ENCODE measurements at places on chromosomes 6 and 20. TPM values are rescaled to one million over a fixed set of nuclear protein-coding genes. Genes with fewer than 3 reads are reported as not detected.

GABRR1 gene
- total RNA-seq, result not detected

WFDC12 gene
- total RNA-seq, result not detected

PRR18 gene
- total RNA-seq, result not detected

UNC93A gene
- total RNA-seq, result not detected

RIMS4 gene
- total RNA-seq, result not detected

LY6G5C gene
- total RNA-seq, result 8.8 TPM

EDEM2 gene
- 27.8 TPM for total RNA-seq

PARD6B gene
- 4.1 TPM for total RNA-seq

GRCh38 chr6:142376115-142376514 is 74.3 kb downstream of the ADGRG6 start:
- no peak for DNase-seq

GRCh38 chr6:136547336-136547735 is 2.9 kb downstream of the MAP7 start:
- no peak for DNase-seq

GRCh38 chr6:50608421-50608820 is 104.9 kb upstream of the TFAP2D start:
- DNase-seq, result no peak

DNA sequence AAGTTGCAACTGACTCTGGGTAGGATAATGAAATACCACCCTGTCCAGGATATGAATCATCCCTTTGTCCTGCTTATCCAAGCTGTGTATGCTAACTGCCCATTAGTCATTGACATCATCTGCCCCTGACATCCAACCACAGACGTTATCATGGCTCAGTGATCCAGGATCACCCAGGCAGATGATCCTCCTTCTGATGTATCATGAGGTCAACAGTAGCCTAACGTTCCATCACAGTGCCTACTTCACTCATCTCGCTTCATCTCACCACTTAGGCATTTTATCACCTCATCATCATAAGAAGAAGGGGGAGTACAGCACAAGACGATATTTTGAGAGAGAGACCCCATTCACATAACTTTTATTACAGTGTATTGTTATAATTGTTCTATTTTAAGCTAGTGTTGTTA is 13.4 kb upstream of the BTN3A2 start:
- no peak for DNase-seq

GRCh38 chr6:11460837-11461661 is 76.5 kb upstream of the TMEM170B start:
- DNase-seq, result no peak

- DNase-seq, result no peak
Measured at GRCh38 chr6:168634541-168635328, 193.8 kb downstream of the SMOC2 start.

DNA sequence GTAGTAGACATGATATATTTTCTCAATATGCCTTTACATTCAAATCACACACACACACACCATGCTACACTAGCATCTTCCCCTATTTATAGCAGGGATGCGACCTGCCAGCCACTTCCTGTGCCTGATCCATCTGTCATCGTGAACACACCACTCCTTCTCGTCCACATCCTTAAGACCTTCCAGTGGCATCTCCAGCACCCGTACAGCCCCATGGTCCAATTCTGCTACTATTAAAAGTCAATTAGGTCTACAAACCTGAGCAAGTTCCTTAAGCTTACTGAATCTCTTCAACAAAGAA is 54.5 kb downstream of the KIF16B start:
- no peak for DNase-seq

DNA sequence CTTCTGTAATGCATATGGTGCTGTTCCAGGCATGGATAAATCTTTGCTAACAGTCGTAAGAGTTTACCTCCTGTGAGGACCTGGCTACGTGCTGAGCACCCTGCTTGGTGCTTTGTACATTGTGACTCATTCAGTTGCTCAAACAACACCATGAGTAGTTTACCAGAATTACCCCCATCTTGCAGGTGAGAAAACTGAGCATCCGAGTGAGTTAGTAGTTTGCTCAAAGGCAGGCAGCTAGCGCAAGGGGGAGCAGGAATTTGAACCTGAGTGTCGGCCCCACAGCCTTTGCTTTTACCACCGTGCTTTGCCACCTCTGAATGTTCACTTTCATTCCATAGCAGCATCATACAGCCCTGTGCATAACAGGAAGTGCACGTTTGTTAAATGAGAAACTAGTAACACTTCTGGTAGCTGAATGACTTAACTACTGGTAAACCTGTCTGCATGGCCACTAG is 121.9 kb downstream of the MTHFD1L start:
- no peak for DNase-seq

- DNase-seq, result no peak
Measured at GRCh38 chr20:54123587-54124180, 50.1 kb downstream of the CYP24A1 start.

GRCh38 chr6:54847799-54848597 is 1.4 kb downstream of the FAM83B start:
- DNase-seq, result no peak

DNA sequence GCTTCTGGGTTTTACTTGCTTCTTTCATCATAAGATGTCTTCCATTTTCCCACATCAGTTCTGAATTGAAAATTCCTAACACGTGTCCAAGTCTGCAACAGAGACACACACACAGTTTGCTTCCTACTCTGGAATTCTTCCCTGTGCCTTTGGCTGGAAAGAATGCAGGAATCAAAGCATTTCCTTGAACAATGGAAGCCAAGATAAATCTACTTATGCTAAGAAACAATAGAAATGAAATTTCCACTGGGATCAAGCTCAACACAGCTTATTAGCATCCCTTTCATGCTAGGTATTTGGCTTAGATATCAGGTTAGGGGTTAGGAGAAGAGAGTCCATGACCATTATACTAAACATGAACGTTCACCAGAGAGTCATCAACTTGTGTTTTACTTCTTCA is 101.1 kb upstream of the SCAF8 start:
- DNase-seq, result no peak

DNA sequence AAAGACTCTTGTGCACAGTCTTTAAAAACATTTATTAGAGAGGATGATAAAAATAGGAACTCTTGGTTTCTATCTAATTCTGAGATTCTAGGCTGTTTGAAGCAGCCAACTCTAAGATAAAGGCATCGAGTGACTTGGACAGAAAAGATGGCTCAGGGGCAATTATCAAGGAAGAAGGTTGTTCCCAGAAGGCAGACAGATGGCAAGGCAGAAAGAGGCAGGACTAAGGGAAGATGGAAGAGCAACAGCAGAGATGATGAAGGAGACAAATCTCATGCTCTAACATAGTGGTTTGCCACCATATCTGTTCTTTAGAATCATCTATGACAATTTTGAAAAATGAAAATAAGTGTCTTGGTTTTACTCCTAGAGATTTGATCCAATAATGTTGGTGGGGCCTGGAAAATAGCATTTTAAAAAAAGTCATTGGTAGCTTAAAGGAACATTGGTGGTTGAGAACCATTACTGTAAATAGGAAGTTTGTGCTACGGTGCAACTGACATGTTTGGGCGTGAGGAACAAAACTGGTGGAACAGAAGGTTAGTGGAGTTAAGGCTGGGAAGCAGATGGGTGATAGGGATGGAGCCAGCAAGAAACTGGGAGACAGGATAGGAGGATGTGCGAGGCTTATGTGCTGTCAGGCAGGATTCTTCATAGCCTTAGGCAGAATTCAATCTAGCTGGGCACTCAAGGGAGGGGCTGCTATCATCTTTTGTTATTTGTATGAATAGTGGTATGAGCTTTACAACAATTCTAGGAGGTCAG is 751.1 kb downstream of the DHX35 start:
- no peak for DNase-seq

DNA sequence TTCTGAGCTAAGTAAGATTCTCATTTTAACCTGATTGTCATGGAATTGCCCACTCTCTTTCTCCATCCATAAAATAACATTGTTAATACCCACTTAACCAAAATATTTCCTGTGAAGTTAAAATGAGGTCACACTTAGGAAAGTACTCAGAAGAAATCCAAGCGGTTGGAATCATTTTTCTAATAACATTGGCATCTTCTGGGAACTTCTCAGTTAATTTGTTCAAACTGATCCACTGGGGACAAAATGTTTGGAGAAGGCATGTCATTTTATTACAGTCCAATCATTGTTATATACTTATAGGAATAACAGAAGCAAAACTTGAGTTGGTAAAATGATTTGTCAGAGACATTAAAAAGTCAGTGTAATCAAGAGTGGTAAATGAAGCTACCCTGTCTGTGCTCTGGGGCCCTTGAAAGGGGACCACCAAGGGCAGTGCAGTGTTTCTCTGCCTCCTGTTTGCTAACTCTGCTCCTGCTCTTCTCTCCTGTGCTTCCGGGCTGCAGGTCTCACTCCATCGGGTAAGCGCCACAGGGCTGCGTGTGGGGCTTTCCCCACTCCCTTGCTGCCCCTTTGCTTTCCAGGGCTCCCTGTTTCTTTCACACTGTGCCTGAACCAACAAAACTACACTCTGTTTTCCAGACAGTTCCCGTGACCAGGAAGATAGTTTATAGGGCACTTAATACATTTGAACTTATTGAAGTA is 50.1 kb downstream of the HDDC2 start:
- no peak for DNase-seq

DNA sequence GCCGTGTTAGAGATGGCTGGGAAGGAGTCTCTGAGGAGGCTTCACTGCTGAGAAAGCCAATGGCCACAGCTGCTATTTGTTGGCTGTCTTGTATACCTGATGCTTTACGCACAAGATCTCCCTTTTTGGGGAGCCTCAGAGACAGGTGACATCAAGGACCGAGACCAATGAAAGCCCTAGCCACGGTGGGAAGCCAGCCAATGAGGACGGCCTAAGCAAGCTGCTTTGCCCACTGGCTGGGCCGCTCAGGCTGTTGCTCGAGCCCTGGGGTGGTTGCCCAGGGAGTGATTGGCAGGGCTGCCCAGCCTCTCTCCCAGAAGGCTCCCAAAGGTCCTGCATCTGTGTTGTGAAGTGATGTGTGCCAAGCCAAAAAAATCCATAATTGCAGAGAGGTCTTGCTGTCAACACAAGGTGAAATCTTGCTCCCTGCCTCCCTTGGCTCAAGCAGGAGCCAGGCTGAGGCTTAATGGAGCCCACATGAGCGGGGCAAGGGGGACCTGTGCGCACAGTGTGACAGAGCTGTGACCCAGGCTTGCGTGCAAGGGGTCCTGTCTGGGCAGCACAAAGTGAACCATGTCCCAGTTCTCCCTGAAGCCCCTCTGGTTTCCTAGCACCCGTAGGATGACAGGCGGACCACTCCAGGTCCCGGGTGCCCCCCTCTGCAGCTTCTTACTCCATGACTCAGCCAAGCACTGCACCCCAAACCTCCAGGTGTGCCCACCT is 4.3 kb downstream of the MMP24OS start:
- DNase-seq, result no peak

DNA sequence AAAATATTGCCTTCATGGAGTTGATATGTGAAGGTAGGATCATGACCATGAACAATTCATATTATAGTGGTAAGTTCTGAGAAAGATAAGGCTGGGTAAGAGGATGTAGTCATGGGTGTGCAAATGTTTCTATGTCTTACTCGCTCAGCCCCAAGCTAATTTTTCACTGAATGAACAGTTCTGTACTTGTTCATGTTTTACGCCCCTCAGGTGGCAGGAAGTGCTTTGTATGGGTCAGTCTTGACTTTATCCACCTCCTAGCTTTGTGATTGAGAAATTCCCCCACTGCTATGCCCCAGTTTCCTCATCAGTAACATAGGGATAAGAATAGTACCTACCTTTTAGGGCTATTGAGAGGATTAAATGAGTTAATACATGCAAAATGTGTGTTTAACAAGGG is 148.2 kb upstream of the KCNG1 start:
- DNase-seq, result no peak

GRCh38 chr6:4363656-4364055 is 228.3 kb upstream of the ECI2 start:
- DNase-seq, result no peak

DNA sequence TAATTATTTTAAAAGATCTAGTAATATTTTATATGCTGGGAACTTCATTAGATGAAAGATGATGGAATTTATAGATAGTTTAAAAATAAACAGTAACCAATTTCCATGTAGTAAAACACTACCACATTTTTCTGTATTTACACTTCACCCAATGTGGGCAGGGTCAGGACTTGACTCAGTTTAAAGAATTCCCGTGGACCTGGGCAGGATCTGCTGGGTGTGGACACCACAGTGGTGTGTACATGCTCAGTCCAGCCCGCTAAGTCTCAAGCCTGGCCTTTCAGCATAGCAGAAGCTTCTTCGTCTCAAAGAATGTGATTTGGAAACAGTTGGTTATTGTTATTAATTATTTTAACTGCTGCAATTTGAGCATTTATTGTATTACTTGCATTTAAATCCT is 364.2 kb downstream of the SYNE1 start:
- DNase-seq, result no peak

- no peak for DNase-seq
Measured at GRCh38 chr6:6915219-6915618, 192.5 kb upstream of the RREB1 start.

GRCh38 chr20:42949950-42950349 is 239.8 kb downstream of the PTPRT start:
- no peak for DNase-seq

All from natural killer cell treated with Interleukin-12 subunit alpha and Interleukin-12 subunit beta and Interleukin-15 and Interleukin-18, amount 100 ng/mL, for 72 hours (primary cell).